ENCODE measurements at places on chromosomes 7 and 10. TPM values are rescaled to one million over a fixed set of nuclear protein-coding genes. Genes with fewer than 3 reads are reported as not detected.

DNA sequence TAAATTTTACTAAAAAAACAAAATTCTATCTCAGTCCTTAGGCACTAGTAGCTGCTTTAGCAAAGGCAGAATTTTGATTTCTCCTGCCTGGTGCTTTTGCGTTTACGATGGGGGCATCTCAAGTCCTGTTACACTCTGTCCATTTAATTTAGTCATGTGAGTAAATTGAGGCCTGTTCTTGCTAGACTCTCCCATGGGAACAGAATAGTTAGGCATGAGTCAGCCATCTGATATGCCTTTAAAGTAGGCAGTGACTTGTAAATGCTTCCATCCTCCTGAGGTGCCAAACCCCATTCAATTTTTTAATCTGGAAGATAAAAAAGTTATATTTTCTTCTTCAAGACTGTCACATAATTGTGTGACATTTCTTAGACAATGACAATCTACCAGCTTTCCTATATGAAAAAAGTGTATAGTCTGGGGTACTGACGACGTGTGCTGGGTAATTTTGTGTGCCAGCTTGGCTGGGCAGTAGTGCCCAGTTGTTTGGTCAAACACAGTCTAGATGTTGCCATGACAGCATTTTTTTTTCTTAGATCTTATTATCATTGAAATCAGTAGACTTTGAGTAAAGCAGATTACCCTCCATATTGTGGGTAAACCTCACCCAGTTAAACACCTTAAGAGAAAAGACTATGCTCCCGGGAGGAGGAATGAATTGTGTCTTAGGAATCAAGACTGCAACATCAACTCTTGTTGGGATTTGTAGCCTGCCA, 603.4 kb downstream of the SORCS1 start:
- no peak for DNase-seq
- H3K27me3 ChIP-seq, result no peaks in the 10 kb centered on the region
- no peaks in the 10 kb centered on the region for H3K36me3 ChIP-seq
- no peak overlapping the region for H3K27ac ChIP-seq
- H3K4me1 ChIP-seq, result no peaks in the 10 kb centered on the region

DNA sequence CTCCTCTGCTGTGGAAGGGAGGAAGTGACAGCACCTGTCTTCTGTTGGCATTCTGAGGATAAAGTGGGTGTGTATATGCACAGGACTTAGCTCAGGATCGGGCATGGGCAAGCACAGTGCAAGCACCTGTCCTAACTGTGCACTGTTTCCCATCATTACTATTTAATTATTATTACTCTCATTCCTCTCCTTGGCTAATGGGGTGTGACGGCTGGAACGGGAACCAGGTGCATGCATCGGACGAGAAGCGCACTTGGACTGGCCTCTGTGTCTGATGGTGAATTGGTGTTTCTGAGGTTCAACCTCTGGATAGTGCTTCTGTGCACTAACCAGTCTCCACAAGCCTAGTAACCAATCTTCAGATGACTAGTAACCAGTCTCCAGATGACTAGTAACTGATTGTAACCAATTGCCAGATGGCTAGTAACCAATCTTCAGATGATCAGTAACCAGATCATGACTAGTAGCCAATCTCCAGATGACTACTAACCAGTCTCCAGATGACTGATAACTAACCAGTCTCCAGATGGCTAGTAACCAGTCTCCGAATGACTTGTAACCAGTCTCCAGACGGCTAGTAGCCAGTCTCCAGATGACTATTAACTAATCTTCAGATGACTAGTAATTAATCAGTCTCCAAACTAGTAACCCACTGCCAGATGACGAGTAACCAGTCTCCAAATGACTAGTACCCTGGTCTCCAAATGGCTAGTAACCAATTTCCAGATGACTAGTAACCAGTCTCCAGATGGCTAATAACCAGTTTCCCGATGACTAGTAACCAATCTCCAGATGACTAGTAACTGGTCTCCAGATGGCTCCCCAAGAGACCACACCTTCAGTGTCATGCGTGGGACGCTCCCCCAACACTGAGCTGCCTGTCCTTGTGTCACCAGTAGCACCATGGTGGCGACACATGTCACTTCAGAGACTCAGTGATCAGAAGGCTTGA, 85.8 kb downstream of the PAXIP1 start:
- no peak overlapping the region for H3K27ac ChIP-seq
- H3K4me1 ChIP-seq, result peaks cover 6% of the 10 kb centered on the region
- DNase-seq, result no peak
- H3K27me3 ChIP-seq, result peaks cover 12% of the 10 kb centered on the region

- H3K27ac ChIP-seq, result peak overlapping the region; percentile 95
- H3K4me1 ChIP-seq, result peaks cover 17% of the 10 kb centered on the region
- H3K36me3 ChIP-seq, result no peaks in the 10 kb centered on the region
- H3K4me3 ChIP-seq, result peak overlapping the region; percentile 84
- no peaks in the 10 kb centered on the region for H3K27me3 ChIP-seq
Observed at GRCh38 chr10:12606461-12606860, 257.1 kb downstream of the CAMK1D start.

GRCh38 chr10:84415539-84416244, 87.3 kb downstream of the CCSER2 start:
- H3K4me3 ChIP-seq, result no peak overlapping the region
- no peaks in the 10 kb centered on the region for H3K27me3 ChIP-seq
- H3K27ac ChIP-seq, result no peak overlapping the region
- no peak for DNase-seq
- H3K36me3 ChIP-seq, result peaks cover 88% of the 10 kb centered on the region
- H3K4me1 ChIP-seq, result peaks cover 11% of the 10 kb centered on the region

DNA sequence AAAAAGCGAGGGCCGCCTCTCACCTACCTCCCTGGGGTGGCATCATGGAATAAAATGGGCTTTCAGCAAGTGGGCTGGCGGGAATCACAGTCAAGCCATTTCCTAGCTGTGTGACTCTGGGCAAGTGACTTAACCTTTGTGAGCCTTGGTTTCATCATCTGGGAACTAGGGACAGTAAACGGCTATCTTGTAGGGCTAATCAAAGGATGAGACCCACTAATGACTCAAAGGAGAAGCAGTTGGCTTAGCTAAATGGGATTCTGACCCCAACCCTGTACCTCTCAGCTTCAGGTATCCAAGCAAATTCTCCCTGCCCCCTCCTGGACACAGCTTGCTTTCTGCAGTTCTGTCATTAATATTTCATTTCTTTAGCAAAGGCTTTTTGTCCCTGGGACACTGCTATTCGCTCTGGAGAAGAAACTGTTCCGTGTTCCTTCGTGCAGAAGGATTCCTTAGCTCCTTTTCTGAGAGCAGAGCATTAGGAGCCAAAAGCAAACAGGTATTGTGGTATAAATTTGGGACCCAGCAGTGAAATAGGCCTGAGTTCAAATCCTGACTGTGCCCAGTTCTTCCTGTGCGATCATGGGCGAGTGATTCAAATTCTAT, 25.9 kb downstream of the TRIM8 start:
- H3K27ac ChIP-seq, result no peak overlapping the region
- H3K36me3 ChIP-seq, result no peaks in the 10 kb centered on the region
- no peak overlapping the region for H3K4me3 ChIP-seq
- no peaks in the 10 kb centered on the region for H3K27me3 ChIP-seq

- H3K4me1 ChIP-seq, result no peaks in the 10 kb centered on the region
- H3K4me3 ChIP-seq, result no peak overlapping the region
- no peaks in the 10 kb centered on the region for H3K36me3 ChIP-seq
- H3K27me3 ChIP-seq, result peaks cover 2% of the 10 kb centered on the region
- H3K27ac ChIP-seq, result no peak overlapping the region
Observed at GRCh38 chr7:159158888-159159405, 14.3 kb upstream of the VIPR2 start.

DNA sequence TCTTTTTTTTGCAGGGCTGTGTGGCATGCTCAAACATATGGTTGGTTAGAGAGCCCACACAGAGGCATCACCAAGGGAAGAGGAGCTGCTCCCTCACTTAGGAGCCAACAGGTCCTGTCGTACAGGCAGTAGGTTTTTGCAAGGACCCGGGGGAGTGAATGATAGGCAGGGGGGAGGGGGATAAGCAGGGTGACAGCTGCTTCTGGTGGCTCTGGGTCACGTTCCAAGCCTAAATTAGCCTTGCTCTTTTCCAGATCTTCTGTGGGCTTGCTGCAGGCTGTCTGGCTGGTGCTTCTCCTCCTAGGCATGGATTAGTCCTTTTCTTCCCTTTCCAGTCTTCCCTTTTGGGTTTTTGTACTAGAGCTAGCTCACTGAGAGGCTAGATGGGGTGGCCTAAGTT, 117.7 kb upstream of the PODXL start:
- H3K36me3 ChIP-seq, result no peaks in the 10 kb centered on the region
- no peak overlapping the region for H3K4me3 ChIP-seq
- no peak overlapping the region for H3K27ac ChIP-seq
- no peaks in the 10 kb centered on the region for H3K4me1 ChIP-seq

- DNase-seq, result no peak
- no peaks in the 10 kb centered on the region for H3K4me1 ChIP-seq
- no peak overlapping the region for H3K4me3 ChIP-seq
- no peak overlapping the region for H3K27ac ChIP-seq
Observed at GRCh38 chr10:3635211-3635671, 149.8 kb downstream of the KLF6 start.

DNA sequence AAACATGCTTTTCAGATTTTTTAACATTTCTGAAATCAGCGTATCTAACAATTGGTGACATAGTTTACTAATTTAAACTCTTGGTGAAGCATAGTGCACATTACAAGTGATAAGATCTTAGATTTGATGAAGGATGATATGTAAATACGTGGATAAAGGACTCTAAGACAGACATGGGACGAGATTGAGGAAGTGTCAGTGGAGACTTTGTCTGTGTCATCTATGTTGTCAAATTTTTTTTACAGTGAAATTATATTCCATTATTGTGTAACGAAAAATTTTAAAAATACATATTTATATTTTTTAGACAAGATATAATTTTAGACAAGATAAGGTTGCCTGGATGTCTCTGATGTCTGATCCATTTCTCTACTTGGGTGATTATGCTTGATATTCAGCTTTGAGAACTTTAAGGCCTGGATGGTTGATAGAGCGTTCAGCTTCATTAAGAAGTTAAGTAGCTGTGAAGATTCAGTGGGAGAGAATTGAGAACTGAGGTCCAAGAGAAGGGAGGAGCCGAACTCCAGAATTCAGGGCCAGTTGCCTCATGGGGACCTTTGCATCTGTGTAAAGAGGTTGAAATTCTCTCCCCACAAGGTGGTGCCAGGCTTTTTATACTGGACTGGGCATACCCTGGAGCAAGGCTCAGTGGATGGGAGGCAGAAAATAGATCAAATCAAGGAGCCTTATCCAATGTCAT, 62.7 kb downstream of the KAT6B start:
- DNase-seq, result no peak
- no peaks in the 10 kb centered on the region for H3K27me3 ChIP-seq
- peaks cover 13% of the 10 kb centered on the region for H3K4me1 ChIP-seq
- no peak overlapping the region for H3K4me3 ChIP-seq

DNA sequence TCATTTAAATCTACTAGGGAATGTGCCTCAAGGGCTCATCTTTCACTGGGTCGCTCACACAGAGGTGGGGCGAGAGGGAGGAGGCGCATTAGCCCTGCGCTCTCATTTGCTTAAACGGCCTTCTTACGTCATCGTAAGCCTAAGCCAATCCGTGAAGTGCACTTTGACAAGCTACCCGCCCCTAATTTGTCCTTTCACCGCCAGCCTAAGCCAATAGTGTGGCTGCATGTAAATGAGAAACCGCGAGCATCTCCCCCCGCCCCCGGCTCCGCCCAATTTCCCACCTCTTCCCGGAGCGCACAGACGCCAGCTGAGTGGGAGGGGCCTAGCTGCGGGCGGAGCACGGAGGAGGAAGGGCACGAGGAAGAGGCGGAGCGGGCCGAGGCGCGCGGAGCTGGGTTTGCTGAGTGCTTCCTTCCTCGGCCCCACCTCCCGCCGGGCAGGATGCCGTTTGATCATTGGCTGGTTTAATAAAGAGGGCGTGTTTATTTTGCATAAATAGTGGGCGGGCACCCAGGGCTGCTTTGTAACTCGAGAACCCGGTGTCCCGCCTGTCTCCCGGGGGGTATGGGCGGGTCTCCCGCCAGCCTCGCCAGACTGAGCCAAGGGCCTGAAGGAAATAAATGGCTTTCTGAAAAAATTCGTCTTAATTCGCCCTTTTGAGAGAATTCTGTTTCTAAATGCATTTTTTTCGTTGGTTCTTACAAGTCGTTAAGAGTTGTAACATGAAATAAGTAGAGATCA, 289.6 kb upstream of the NFE2L3 start:
- peaks cover 22% of the 10 kb centered on the region for H3K4me1 ChIP-seq
- H3K4me3 ChIP-seq, result peak overlapping the region; percentile 75
- peak; percentile 98 for DNase-seq
- H3K27me3 ChIP-seq, result peaks cover 77% of the 10 kb centered on the region
- H3K36me3 ChIP-seq, result peaks cover 7% of the 10 kb centered on the region

DNA sequence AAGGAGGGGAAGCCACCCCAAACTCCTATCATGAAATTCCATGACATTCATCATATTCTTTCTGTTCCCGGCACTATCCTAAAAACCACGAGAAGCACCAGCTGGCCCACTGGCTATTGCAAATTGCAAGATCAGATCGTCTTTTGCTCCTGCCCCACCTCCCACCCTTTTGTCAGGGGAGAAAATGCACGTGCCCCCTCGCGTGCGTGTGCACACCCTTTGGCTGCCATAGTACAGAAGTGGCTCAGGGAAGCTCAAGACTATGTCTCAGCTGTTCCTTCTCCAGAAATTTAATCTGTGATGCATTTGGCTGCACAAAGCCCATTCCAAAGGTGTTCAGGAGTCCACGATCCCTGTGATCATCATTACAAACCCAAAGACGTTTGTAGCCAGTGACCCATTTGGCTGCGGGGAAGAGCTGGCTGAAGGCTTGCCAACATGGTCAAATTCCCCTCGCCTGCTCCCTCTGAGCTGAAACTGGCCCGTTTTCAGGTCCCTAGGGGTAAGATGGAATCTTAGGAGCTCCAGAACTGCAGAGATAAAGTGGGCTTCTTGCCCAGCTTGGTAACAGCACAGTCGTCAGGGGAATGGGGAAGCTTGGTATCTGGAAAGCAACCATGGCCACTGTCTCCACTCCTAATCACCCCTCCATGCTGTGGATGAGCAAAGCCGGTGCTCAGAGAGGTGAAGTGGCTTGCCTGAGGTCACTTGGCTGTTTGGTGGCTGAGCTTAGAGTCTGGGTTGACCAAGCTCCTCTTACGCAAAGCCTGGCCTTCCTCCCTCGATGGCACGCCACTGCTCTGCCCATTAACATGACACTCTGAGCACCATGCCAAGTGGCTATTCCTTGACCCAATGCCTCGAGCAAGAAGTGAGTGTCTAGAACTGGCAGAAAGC, 155.4 kb downstream of the NEURL1 start:
- H3K27ac ChIP-seq, result no peak overlapping the region
- no peaks in the 10 kb centered on the region for H3K27me3 ChIP-seq
- DNase-seq, result no peak
- H3K4me3 ChIP-seq, result no peak overlapping the region

DNA sequence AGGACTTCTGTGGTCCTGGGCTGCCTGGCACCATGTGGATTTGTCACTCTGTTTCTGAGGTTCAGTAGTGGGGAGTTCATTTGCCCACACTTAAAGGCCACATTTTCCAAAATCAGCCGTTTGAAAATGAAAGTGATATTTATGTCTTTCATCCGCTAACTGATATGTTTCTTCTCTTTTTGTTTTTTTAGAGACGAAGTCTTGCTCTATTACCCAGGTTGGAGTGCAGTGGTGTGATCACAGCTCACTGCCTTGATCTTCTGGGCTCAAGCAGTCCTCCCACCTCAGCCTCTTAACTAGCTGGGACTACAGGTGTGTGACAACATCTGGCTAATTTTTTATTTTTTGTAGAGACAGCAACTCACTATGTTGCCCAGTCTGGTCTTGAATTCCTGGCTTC, 58.6 kb downstream of the EBLN1 start:
- peak overlapping the region; percentile 69 for H3K27ac ChIP-seq
- H3K4me1 ChIP-seq, result peaks cover 8% of the 10 kb centered on the region
- peak overlapping the region; percentile 64 for H3K4me3 ChIP-seq

GRCh38 chr7:3028758-3029093, 14.9 kb downstream of the CARD11 start:
- H3K27me3 ChIP-seq, result no peaks in the 10 kb centered on the region
- H3K36me3 ChIP-seq, result peaks cover 71% of the 10 kb centered on the region
- peak overlapping the region; percentile 7 for H3K4me3 ChIP-seq
- no peak for DNase-seq
- H3K4me1 ChIP-seq, result peaks cover 33% of the 10 kb centered on the region

SLC29A4 gene
- total RNA-seq, result 1.6 TPM

CARD11 gene
- 140 TPM for total RNA-seq

TUBB8 gene
- total RNA-seq, result not detected

Measured in activated naive CD8-positive, alpha-beta T cell treated with anti-CD3 and anti-CD28 coated beads, Interleukin-2, amount 10 ng/mL, durations not matched to agents 7 days and 5 days (primary cell).